T-cell (primary cell): ENCODE measurements at places on chromosomes 2 and 18. TPM values are rescaled to one million over a fixed set of nuclear protein-coding genes. Genes with fewer than 3 reads are reported as not detected.

Gene SRD5A2
- total RNA-seq: not detected

Gene ARHGEF4
- 4.4 TPM for total RNA-seq

Gene XDH
- total RNA-seq: not detected

- no peak for DNase-seq
These were observed 11.0 kb downstream of the EIF5B start for GRCh38 chr2:99348173-99348572.

GRCh38 chr2:9703701-9704221 lies 73.0 kb upstream of the YWHAQ start:
- DNase-seq: no peak

DNA sequence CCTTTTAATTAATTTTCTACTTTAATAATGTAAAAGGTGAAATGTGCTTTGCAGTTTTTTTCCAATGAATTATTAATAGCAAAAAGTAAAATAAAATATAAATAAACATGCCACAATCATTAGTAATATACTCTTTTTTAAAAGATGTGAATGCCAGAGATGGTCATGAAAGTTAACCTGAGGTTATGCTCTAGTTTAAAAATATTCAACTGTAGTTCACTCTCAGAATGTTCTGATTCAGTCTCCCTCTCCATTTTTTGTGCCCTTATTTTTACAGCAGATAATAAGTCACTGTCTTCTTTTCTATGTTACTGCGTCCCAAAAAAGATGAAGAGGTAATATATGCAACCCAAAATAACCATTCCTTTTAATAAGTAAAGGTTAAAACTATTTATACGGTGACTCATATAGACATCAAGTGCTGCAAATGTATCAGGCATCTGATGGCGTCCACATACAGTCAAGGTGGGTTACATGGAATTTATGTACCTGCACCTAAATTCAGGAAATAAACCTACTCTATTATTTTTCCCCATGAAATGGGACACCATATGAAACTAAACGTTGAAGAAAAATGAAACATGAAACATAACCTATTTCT lies 153.6 kb upstream of the ZNF804A start:
- no peak for DNase-seq

DNA sequence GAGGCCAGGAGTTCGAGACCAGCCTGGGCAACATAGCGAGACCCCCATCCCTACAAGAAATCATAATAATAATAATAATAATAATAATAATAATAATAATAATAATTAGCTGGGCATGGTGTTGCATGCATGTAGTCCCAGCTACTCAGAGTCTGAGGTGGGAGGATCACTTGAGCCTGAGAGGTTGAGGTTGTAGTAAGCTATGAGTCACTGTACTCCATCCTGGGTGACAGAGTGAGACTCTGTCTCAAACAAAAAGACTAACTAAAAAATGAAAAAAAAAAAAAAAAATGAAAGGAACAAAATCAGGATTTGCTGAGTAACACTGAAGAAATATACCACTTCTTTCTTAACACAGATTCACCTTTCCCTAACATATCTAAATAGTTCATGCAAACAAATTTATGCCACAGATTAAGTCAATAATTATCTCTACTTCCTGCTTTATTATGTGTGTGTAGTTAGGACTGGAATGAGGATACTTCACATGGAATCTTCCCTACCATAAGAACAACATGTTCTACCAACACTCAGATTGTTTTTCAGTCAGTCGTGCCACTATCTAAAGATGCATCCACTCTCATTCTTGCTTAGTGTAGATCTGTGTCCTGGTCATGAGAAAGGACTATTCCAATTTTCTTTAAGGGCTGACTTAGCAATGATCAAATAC lies 928.7 kb downstream of the SLC4A3 start:
- DNase-seq: no peak
